Hippocampal formation (tissue), 2 donors: ENCODE measurements at places on chromosomes 11 and 22.

DNA sequence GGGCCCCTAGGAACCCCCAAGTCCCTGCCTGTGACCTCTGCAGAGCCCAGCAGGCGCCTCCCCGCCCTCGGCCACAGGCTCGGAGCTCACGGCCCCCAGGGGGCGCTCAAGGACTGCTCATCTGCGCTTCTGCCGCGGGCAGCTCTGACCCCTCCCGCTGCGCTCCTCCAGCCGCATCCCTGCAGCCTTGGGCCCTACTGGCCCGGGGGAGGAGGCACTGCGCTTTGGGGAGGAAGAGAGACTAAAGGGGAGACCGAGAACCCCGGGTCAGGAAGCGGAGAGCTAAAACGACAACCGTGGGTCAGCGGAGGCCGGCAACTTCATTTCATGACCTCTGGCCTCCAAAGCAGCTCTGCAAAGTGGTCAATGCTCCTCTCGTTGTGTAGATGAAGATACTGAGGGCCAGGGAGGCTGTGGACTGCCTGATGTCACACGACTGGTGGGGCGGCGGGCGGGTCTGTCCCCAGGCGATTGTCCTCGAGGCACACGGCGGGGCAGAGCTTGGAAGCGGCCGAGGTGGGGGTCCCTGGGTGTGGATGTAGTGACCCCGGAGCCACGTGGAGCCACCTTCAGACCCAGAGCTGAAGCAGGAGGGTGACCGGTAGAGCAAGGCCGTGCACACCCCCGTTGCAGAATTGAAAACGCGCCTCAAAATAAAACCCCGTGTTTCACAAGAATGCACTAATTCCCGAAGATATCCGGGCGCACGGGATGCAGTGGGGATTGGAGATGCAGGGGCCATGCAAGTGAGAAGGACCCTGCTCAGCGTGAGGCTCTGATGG, 2.7 kb upstream of the KRTAP5-6 start:
- DNase-seq, result peak; percentile 81

- DNase-seq, result no peak
Observed at GRCh38 chr22:43498856-43499253, 87.0 kb downstream of the MPPED1 start.

GRCh38 chr11:134727204-134727603, 315.2 kb upstream of the B3GAT1 start:
- DNase-seq, result no peak

DNA sequence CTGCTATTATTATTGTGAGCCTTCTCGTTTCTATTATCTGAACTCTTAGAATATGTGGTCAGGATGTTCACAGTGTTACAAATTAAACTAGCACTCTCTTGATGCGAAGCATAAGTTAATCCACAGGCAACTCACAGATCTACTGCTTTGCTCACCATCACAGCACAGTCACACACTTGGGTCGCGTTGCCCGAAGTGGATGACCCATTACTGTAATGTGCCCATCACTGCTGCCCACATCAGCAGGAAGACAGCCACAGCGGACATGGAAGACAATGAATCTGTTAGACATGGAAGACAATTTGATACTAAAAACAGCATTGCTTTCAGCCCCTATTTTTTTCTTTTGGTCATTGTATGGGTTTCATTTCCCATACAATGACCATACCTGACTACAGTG, 216.4 kb upstream of the B3GAT1 start:
- DNase-seq, result no peak

GRCh38 chr11:24760681-24761080, 263.8 kb downstream of the LUZP2 start:
- DNase-seq, result no peak

GRCh38 chr11:95650276-95650675, 139.3 kb downstream of the FAM76B start:
- DNase-seq, result no peak

- DNase-seq, result no peak
Observed at GRCh38 chr22:44685384-44686056, 16.5 kb upstream of the PRR5 start.

DNA sequence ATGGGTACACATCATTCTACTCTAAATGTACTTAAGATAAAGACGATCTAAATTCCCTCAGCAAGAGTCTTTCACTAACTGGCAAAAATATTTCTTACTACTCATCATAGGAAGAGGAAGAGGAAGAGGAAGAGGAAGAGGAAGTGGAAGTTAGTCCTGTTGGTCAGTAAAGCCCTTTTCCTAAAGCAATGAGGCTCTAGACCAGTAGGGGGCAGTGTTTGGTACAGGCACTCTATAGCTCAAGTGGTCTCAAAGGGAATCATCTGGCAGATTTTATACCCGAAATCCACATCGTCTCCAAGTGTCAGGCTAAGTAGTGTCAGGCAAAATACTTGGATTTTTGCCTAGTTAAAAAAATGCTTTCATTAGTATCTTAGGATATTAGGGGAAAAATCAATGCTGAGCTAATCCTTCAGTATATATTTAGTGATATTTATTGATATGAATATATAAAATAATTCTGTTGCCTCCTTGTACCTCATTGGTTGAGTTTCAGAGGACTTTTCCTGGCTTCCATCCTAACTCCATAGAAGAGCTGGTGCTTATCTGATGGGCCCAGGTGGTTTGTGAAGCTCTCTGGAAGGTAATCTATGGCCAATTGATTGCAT, 7.7 kb downstream of the BLID start:
- DNase-seq, result peak; percentile 20

GRCh38 chr11:9594267-9595046, 21.0 kb downstream of the WEE1 start:
- DNase-seq, result no peak

DNA sequence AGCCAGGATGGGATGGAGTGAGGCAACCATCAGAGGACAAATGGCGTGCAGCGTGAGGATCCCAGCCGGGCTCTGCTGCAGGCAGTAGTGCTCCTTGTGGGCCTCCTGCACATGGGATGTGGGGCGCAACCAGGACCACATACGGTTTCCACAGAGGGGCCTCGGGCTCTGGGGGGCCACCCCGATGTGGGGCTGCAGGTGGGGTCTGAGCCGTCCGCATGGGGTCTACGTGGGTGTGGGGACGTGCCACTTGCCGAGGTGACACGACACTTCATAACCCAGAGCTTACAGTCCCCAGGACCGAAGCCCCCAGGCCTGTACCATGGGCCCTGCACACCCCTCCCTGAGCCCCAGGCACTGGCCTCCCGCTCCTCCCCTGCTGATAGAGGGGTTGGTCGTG, 10.8 kb downstream of the TTLL8 start:
- no peak for DNase-seq

DNA sequence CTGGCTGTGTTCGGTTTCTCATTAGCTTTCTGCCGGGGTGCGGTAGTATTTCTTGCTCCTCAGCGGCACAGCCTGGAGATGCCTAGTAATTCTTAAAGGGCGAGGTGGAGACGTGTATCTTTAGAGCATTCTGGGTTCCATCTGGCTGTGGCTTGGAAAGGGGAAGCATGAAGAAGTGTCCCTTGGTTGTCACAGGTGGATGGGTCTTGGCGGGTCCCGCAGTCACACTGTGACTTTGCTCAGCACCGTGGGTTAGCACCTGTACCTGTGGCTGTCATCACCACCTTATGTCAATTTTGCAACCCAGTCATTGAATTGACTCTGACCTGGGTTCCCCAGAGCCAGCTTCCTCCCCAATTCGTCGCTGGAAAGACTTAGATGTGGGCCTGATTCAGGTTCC, 57.6 kb downstream of the MIAT start:
- no peak for DNase-seq

DNA sequence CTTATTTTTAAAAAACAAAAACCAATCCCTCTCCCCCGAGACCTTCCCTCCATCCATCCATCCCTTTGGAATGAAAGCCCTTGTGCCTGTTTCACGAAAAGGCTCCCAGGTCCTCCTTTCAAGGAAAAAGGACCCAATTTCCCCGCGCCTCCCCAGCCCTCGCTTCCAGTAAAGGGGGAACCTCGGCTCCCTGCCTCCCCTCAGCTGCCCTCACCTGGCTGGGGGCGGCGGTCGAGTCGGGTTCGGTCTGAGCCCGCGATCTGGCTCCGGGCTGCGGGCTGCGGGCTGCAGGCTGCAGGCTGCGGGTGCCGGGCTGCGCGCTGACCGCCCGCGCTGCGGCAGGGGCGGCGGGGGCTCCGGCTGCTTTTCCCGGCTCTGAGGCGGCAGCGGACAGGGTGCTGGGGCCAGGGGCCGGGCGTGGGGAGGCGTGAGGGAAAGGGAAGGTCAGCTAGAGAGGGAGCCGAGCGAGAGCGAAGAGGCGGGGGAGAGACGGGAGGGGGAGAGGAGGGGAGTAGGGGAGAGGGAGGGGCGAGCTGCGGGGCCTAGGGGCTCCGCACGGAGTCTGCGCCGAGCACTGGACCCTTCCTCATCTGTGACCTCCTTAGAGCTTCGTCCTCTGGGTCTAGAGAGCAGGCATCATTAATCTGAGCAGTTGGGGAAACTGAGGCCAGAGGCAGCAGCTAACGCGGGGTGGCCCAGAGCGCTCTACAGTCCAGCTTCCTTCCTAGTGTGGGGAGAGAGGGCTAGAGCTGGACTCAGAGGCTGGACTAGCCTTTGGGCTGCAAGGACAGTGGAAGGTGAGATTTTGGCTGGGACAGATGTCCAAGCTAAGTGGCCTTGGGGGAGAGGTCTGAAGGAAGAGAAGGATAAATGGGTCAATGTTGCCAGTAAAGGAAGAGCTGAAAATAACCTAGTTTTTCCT, at the start of gene C1QTNF4:
Gene C1QTNF4 (minus strand): TSS at position 478 of the 922 bp plus-strand sequence. CDS start 3,601 bp downstream, outside the sequence.
- DNase-seq, result no peak

DNA sequence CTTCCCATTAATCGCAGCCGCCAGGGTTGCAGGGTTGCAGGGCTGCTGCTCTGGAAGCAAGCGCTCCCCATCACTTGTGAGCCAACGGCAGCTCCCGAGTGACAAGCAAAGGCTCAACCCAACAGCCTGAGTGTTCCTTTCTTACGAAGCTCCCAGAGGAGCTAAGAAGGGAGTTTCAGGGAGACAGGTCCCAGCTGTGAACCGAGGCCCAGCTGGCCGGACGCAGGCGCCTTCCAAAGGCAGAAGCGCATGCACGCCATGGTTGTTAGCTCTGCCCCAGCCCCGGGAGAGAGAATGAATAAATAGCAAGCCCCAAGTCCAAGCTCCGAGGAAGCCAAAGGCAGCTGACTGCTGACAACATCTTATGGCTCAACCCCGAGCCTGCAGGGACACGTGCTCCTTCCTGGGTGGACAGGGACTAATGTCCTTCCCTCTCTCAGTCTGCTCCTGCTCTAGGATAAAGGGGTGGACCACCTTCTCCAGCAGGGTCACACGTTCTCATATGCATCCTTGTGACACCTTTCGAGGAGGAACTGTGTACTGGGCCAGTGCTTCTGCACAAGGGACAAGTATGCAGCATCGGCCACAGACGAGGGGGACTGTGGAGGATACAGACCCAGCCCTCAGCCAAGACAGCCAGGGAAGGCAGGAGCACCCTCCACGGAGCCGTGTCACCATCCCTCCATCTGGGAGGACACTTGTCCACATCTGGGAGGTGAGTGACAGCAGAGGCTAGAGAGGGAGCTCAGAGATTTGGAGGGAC, 29.9 kb downstream of the SHANK2 start:
- no peak for DNase-seq

DNA sequence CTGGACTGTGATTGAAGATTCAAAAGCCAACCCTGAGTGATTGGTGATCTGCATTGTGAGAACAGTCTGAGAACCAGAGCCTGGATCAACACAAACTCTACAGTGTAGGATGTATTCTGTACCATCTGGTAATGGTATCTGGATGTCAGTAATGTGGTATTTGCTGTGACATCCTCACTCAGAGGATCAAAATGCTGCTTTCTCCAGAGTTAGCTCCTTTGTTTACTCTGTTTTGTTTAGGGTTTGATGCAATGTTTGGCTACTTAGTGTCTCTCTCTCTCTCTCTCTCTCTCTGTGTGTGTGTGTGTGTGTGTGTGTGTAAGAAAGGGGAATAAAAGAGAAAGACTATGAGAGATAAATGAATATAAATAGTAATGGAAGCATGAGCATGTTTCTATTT, 24.3 kb downstream of the CASP4 start:
- DNase-seq, result no peak

GRCh38 chr11:7571640-7572000, 57.8 kb downstream of the PPFIBP2 start:
- DNase-seq, result peak; percentile 58
